Left lobe of liver (tissue), 2 donors: ENCODE measurements at places on chromosomes 2 and 18. TPM values are rescaled to one million over a fixed set of nuclear protein-coding genes. Genes with fewer than 3 reads are reported as not detected.

DNA sequence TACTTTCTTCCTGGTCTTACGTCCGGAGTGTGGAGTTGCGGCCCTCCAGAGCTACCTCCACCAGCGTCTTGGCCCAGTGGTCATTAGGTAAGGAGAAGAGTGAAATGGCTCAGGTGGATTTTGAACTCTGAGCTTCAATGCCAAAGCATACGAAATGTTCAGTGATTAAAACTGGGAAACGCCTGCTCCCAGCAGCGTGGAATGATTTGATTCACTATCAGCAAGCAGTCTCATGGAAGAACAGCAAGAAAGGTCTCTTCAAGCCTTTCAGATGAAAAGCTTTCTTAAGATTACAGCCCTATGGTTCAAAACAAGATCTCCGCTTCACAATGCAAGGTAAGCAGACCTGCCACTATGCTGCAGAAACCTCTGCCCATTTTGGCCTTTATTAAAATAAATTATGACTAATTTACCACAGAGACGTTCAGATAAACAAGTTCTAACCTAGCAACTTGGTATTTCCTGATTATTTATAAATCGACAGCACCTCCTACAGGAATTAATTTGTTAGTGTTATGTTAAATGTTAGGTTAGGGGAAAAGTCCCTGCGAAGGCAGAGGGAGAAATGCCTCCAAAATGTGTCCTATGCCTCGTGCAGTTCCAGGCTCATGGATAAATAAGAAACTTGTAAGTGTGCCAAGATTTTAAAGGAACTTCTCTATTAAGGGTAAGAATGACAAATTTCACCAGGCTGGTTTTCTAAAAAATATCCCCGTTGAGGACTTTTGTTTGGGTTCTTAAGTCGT is 10.1 kb downstream of the SP9 start:
- DNase-seq, result no peak

ERMN gene
- total RNA-seq, result not detected

GRCh38 chr2:174633623-174633930 is 36.0 kb upstream of the WIPF1 start:
- no peak for DNase-seq

LCT gene
- not detected for total RNA-seq

COL4A4 gene
- 2.1 TPM for total RNA-seq

TLX2 gene
- 0.08 TPM for total RNA-seq

DNA sequence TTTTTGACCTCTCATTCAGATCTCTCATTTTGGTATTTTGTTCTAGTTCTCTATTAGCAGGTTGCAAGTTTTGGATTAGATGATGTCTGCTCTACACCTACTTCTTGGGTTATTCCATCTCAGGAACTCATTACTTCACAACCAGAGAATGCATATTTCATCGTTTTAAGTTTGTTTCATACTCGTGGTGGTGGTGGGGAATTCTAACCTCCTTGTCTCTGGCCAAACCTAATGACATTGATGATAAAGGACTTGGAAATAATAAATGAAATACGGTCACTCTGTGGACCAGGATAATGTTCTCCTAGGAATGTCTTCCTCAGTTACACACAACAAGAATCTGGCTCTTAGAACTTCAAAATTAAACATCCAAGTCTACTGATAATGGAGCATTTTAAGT is 115.2 kb downstream of the CDC42EP3 start:
- no peak for DNase-seq

- DNase-seq, result no peak
Measured at GRCh38 chr2:183709829-183710228, 585.6 kb downstream of the NUP35 start.

DNA sequence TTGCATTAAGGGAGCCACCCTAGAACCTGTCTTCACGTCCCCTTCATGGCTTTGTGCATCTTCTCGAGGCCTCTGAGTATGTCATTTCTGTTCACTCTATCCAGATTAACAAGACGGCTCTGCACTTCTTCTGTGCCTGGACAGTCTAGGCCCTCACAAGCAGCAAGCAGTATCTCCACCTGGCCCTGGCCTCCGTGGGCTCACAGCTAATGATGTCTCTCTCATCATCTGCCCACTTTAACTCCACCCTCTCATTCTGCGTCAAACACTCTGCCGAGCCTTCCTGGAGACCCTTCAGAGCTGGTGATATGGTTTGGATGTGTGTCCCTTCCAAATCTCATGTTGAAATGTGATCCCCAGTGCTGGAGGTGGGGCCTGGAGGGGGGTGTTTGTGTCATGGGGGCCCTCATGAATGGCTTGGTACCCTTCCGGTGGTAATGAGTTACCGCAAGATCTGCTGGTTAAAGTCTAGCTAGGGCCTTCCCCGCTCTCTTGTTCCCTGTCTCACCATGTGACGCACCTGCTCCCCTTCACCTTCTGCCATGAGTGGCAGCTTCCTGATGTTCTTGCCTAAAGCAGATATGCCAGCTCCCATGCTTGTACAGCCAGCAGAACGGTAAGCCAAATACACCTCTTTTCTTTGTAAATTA is 132.5 kb upstream of the ID2 start:
- DNase-seq, result peak; percentile 16

- no peak for DNase-seq
Measured at GRCh38 chr2:20737505-20737904, 70.6 kb downstream of the GDF7 start.

IL1A gene
- total RNA-seq, result not detected

GRCh38 chr2:210456571-210456970 is 20.0 kb downstream of the LANCL1 start:
- DNase-seq, result no peak

ZCCHC2 gene
- total RNA-seq, result 23.9 TPM

- DNase-seq, result no peak
Measured at GRCh38 chr2:156908825-156909224, 348.7 kb upstream of the GALNT5 start.

- DNase-seq, result no peak
Measured at GRCh38 chr2:34159901-34160300, 560.8 kb upstream of the FAM98A start.

DNA sequence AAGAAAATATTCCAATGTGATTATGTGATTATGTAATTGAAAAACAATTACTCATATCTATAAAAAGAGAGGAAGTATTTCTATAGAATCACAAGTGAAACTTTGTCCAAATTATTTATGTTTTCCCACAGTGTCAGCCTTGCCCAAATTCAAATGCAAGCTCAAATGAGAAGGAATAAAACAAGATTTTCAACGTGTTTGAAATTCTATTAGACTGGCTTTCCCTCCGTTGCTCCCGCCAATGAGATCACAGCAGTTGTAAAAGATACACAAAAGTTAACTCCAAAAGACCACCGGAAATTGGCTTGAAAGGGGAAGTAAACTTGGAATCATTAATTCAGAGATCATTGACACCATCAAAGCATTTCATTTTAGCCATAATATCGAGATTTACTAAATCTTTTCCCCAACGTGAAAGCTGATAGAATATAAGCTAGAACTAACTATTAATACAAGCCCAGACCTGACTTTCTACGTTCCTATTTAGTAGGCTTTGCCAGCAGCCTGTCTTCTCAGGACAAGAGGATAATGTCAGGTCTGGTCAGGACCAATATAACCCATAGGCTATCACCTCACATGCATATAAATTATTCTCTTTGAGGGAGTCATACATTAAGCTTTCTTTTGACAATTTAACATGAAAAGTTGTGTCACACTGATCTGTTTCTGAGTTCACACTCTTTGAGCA is 222.6 kb upstream of the CHAC2 start:
- DNase-seq, result no peak

MLPH gene
- 55.0 TPM for total RNA-seq

- no peak for DNase-seq
Measured at GRCh38 chr2:33033606-33034081, 86.9 kb downstream of the LTBP1 start.

DNA sequence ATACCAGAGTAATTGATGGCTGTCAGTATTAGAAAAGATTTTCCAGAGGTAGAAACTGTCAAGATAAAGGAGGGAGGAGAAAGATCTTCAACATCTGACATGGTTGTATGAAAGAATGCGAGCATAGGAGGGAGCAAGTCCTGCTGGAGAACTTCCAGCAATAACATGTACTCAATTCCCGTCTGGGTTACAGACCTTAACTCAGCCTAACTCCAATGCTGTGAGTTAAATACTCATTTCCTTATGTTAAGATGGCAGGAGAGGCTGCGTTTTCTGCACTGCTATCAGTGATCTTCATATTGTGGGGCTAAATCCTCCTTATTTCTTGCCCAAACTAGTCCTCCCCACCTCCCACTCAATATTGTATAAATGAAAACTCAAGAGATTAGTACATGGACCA is 6.7 kb upstream of the CERS6 start:
- no peak for DNase-seq

FBLN7 gene
- total RNA-seq, result 5.1 TPM

DNA sequence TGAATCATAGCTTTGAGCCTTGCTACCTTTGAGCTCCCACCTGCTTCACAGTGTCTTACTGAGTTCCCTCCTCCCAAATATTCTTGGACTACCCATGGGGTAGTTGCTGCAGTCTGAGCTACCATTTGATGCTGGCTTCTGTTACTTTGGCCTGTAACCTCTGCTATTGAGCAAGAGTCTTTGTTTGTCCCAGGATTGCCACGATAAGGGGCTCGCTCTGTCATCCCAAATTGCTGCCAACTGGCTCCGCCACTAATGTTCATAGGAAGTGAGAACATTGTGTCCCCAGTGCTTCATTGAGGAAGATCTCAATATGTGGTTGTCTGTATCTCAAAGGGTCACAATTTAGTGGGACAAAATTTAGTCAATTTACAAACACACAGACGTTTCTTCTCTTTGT is 103.8 kb downstream of the TRIM43 start:
- DNase-seq, result peak; percentile 91

DNA sequence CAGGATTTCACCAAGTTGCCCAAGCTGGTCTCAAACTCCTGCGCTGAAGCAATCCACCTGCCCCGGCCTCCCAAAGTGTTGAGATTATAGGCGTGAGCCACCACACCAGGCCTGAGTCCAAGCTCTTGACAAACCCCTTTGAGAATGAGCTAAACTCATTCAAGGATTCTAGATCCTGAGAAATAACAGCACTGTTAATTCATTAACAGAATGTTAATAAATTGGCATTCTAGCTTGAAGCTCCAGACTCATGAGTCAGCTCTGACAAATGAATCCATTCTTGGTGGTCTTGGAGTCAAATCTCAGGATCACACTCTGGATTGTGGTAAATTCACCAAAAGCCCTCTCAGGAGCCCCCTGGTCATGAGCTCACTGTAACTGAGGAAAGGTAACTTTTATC is 1.8 kb downstream of the NARS1 start:
- no peak for DNase-seq

GRCh38 chr18:37252854-37253393 is 312.7 kb downstream of the CELF4 start:
- DNase-seq, result no peak

DNA sequence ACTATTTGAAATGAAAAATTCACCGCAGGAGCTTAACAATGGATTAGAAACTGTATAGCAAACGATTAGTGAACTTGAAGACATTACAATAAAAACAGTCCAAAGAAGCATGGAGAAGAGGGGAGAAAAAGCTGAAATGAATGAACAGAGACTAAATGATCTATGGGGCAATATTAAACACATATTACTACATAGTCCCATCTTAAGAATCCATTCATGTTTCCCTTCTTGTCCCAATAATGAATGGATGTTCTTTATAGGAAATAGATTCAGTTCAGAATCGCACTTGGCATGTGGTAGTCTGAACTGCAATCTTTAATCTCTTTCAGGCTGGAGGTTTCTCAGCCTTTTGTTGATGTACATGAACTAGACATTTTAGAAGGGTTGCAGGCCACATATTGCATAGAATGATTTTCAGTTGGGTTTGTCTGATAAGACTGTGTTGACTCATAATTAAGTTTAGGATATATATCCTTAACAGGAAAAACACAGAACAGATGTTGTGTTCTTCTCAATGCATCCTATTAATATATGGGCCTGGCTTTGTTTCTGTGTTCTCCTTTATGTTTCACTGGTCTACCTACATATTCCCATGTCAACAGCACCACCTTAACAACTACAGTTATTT is 27.9 kb downstream of the CCDC88A start:
- DNase-seq, result no peak

DNA sequence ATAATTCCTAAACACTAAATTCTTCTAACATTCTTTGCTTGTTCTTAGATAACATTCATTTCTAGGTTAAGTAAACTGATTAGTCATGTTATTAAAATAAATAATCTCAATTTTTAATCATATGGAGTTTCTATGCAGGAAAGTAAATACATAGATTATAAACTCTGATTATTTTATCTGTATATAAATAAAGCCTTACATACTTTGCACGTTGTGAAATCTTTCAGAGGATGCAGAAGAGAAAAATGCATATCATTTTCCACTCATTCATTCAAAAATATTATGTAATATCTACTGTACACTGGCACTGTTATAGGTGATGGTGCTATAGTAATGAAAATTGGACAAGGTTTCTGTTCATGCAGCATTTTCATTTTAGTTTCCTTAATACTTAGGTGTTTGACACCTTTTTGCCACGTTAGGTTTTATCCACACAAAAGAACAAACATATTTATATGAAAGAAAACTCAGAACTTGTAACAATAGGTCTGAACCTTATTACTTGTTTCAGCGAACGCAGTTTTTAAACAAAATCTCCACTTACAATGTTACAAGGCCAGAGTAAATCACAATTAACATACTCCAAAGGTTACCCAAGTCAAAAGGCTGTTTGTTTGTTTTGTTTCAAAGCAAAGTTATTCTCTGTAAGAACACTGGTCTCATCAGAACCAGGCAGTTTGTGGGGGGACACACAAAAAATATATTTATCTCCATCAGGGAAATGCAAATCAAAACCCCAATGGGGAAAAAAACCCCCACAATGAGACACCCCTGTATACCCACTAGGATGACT is 27.4 kb downstream of the ADAM17 start:
- no peak for DNase-seq

- no peak for DNase-seq
Measured at GRCh38 chr2:86064006-86064405, 41.7 kb downstream of the POLR1A start.

DNA sequence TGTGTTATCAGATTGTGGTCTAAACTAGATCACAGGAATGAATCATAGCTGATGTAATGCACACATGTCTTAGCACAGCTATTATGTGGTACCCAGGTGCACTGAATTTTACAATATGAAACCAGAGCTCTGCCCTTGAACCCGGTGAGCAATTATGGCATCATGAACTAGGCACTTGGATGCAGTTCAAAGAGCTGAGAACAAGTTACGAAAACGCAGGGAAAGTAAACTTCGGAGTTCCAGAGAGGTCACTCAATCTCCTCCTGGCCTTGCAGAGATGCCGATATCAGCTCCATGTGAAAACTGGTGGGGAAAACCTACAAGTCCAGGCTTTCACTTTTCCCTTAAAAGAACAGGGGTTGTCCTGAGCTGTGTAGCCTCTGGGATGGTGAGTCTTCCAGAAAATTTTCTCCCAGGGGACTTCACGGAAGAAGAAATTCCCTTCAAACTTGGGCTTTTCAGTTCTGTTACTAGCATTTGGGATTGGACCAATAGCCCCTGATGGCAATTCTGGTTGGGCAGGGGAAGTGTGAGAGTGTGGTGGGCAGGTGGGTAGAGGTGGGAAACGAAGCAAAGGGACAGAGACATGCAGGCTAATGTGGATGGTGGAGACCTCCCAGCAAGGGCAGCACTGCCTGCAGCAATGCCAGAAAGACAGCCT is 71.1 kb upstream of the SH3BP4 start:
- DNase-seq, result peak; percentile 86
